ENCODE measurements at places on chromosomes 12 and 14. TPM values are rescaled to one million over a fixed set of nuclear protein-coding genes. Genes with fewer than 3 reads are reported as not detected.

DNA sequence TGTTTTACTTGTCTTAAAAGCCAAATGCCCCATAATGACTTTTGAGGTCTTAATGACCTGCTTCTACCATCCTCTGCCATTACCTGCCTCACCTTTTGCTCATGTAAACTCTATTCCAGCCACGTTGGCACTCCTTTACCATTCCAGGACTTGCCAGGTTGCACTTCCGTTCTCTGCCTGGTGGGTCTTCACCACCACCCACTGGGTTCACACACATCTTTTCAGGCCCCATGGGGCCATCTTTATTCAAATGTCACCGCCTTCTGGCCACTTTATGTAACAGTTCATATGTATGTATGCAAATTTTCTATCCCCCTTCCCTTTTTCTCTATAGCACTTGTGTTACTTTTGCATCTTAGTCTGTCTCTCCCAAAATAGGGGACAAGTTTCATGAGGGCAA lies 57.7 kb downstream of the ATP2A2 start:
- H3K4me1 ChIP-seq, result no peaks in the 10 kb centered on the region
- no peak overlapping the region for H3K4me3 ChIP-seq
- peak; percentile 27 for DNase-seq
- H3K36me3 ChIP-seq, result peaks cover 98% of the 10 kb centered on the region
- H3K27ac ChIP-seq, result no peak overlapping the region

NR1H4 gene
- not detected for total RNA-seq

GRCh38 chr12:18810537-18811253 lies 72.8 kb downstream of the CAPZA3 start:
- no peak for DNase-seq
- H3K4me3 ChIP-seq, result no peak overlapping the region
- H3K4me1 ChIP-seq, result no peaks in the 10 kb centered on the region
- H3K36me3 ChIP-seq, result no peaks in the 10 kb centered on the region

DNA sequence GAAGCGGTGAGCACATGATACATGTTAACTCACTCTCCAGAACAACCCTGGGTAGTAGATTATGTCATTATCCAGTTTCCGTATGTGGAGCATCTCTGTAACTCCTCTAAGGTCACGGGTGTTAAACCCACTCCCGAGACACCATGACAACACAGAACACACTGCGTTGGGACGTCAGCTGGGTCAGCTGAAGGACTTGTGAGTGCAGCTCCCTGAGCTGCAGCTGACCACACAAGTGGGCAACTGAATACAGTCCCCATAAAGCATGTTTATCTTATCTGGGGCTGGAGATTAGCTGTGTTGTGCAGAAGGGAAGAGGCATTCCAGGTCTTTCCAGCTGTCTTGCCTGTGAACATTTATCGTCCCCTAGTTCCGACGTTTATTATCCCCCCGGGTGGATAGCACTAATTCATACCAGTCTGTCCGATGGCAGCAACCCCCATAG lies 211.5 kb downstream of the CHST11 start:
- peaks cover 12% of the 10 kb centered on the region for H3K36me3 ChIP-seq
- no peak for DNase-seq
- H3K4me1 ChIP-seq, result peaks cover 43% of the 10 kb centered on the region

- no peak for DNase-seq
- H3K27ac ChIP-seq, result no peak overlapping the region
- H3K27me3 ChIP-seq, result no peaks in the 10 kb centered on the region
- no peak overlapping the region for H3K4me3 ChIP-seq
These were observed 448.4 kb upstream of the SEL1L start for GRCh38 chr14:81982046-81982445.

PPP1R12A gene
- total RNA-seq, result 153 TPM

DNA sequence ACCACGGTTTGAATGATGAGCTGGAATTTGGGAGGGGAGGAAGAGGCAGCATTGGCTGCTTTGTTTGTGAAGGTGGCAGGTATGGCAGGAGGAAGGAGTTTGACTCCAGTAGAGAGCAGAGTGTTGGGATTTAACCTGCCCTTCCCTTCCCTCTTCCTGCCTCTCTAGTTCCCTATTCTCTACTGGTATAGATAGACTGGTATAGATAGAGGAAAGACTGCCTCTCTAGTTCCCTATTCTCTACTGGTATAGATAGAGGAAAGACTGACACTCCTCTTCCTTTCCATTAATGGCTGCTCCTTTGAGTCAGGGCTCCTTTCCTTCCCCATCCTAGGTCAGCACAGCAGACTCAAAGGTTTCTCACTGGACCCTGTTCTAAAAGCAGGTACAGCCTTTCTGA lies 8.4 kb upstream of the SYCP3 start:
- H3K27ac ChIP-seq, result no peak overlapping the region
- no peak overlapping the region for H3K4me3 ChIP-seq
- H3K27me3 ChIP-seq, result no peaks in the 10 kb centered on the region
- no peak for DNase-seq
- peaks cover 10% of the 10 kb centered on the region for H3K4me1 ChIP-seq

KLHDC1 gene
- 3.1 TPM for total RNA-seq

- H3K36me3 ChIP-seq, result no peaks in the 10 kb centered on the region
- H3K27ac ChIP-seq, result no peak overlapping the region
- H3K27me3 ChIP-seq, result peaks cover 3% of the 10 kb centered on the region
- DNase-seq, result no peak
These were observed 40.5 kb upstream of the PLEKHG6 start for GRCh38 chr12:6269986-6270385.

DNA sequence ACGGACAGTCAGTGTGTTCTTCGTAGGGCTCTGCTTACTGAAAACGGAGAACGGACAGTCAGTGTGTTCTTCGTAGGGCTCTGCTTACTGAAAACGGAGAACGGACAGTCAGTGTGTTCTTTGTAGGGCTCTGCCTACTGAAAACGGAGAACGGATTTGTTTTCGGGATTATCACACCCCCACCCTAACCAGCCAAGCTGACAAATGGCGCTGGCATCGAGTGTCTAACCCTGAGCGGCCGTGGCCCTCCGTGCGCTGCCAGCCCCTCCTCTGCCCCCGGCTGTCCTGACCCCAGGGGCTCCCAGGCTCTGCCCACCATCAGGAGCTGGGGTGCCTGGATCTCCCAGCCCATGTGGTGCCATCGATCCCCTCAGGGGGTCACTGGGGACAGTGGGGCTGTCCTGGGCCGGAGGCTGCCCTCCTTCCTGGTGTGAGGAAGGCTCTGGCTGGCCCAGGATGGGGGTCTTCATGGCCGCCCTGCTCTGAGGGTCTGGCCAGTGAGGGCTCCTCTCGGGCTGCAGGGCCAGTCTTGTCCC lies 57.3 kb downstream of the FBRSL1 start:
- no peaks in the 10 kb centered on the region for H3K4me1 ChIP-seq
- no peak for DNase-seq
- no peak overlapping the region for H3K27ac ChIP-seq
- no peaks in the 10 kb centered on the region for H3K36me3 ChIP-seq
- H3K27me3 ChIP-seq, result no peaks in the 10 kb centered on the region
- no peak overlapping the region for H3K4me3 ChIP-seq

All from CD4-positive, CD25-positive, alpha-beta regulatory T cell (primary cell).